A549 (cell line): ENCODE measurements at places on chromosomes 1 and 21.

GRCh38 chr1:202562444-202563060, 147.7 kb downstream of the SYT2 start:
- DNase-seq = no peak

DNA sequence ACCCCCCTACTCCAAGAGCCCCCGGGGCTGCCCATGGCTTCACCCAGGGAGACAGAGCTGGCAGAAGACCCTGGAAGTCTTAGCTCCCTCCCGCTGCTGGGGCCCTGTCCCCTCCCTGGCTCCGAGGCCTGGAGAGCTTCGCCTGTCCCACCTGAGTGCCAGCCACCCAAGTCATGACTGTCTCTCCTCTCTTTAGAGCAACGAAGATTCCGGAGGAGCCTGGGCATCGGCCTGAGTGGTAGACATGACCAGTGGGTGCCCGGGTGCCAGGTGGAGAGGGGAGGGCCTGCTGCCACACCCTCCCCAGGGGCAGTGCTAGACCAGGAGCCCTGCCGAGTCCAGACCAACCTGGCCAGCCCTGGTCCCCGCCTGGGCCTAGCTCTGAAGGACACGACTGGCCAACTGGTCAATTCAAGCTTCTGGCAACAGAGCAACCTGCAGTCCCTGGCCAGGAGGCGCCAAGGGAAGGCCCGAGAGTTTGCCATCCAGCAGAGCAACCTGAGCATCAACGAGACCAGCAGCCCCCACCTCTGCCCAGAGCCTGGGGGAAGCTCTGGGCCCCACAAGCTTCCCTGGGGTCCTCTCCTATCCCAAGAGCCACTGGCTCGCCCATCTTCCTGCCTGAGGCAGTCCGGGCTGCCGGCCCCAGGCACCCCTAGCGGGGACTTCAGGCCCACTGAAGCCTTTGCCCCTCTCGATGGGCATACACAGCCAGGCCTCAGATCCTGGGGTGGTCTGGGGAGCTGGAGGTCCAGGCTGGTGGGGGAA, 3.9 kb downstream of the C1orf167 start:
- DNase-seq = no peak

- DNase-seq = no peak
Observed at GRCh38 chr1:231634323-231635013, 7.9 kb downstream of the DISC1 start.

DNA sequence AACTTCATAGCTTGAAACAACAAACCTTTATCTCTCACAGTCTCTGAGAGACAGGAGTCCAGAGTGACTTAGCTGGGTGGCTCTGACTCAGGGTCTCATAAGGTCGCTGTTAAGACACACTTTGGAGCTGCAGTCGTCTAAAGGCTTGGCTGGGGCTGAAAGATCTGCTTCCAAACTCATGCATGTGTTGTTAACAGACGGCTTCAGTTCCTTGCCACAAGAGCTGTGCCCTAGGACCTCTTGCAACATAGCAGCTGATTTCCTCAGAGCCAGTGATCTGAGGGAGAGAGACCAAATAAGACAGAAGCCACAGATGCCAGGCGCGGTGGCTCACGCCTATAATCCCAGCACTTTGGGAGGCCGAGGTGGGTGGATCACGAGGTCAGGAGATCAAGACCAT, 176.8 kb downstream of the DISC1 start:
- DNase-seq = no peak

DNA sequence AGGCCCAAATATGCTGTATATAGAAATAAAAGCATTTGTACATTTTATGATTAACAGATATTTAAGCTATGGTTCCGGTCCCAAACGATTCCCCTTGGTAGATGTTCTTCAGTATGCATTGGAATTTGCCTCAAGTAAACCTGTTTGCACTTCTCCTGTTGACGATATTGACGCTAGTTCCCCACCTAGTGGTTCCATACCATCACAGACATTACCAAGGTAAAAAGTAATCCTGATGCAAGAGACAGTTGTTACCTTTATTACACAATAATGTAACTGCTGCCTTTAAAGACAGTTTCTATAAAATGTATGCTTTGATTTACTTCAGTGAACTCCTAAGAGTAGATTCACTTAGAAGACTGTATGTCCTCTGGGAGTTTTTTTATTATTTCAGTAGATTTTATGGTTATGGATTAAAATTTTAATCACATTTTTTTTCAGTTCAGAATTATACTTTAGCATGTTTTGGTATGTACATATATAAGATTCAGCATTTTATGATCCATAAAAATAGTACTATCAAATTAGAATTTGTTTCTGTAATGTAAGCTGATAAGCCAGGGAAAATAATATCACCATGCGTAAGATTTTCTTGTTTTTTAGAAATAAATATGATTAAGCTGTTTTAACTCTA, 96.5 kb downstream of the USP25 start:
- DNase-seq = peak; percentile 73

- DNase-seq = no peak
Observed at GRCh38 chr1:93257889-93258288, 77.4 kb downstream of the CCDC18 start.

GRCh38 chr21:25457411-25457810, 149.9 kb downstream of the MRPL39 start:
- DNase-seq = no peak

DNA sequence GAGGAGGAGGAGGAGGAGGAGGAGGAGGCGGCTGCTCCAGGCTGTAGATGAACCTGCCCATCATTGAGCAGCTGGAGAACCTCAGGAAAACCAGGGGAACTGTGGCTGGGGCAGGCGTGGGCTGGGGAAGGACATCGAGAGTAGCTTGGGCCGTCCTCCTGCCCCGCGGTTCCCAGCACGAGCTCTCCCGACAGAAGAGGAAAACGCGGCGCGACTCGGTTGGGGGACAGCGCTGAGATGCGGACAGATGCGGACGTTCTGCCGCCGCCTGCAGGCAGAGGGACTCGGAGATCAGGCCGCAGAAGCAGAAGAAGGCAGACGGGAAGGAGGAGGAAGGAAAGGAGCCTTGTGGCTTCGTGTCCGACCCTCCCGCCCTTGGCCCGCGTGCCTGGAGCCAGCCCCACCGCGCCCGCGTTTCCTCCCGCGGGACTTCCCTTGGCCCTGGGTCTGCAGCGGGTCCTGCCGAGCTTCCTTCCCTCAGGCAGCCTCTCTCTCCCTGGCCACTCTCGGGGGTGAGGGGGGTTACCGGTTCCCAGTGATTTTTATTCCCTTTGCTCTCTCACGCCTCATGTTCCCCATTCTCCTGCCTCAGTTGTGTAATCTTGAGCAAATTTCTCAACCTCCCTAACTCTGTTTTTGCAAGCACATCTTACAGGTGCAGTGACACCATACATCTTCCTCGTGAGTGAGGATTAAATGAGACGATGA, 1.7 kb upstream of the TNFRSF9 start:
- no peak for DNase-seq

DNA sequence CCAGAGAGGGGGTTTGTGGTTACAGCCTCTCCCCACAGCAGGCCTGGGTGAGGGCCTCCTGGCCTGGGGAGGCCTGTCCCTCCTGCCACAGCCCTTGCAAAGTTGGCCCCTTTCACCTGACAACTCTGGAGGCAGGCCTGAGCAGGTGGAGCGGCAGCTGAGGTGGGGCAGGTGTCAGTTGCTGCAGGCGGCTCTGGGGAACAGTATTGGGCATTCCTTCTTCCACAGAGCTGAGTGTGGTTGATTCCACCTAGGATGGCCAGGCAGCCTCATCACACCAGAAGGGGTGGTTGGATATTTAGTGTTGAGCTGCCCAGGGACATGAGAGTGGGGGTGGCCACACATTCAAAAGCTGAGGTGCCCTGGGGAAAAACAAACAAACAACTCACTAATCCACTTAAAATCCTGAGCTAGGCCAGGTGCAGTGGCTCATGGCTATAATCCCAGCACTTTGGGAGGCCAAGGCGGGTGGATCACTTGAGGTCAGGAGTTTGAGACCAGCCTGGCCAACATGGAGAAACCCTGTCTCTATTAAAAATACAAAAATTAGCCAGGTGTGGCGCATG, 31.1 kb downstream of the PIGP start:
- DNase-seq = no peak

- no peak for DNase-seq
Observed at GRCh38 chr1:55585402-55585792, 370.2 kb upstream of the USP24 start.

GRCh38 chr1:109625601-109626560, 6.2 kb downstream of the AMPD2 start:
- no peak for DNase-seq

DNA sequence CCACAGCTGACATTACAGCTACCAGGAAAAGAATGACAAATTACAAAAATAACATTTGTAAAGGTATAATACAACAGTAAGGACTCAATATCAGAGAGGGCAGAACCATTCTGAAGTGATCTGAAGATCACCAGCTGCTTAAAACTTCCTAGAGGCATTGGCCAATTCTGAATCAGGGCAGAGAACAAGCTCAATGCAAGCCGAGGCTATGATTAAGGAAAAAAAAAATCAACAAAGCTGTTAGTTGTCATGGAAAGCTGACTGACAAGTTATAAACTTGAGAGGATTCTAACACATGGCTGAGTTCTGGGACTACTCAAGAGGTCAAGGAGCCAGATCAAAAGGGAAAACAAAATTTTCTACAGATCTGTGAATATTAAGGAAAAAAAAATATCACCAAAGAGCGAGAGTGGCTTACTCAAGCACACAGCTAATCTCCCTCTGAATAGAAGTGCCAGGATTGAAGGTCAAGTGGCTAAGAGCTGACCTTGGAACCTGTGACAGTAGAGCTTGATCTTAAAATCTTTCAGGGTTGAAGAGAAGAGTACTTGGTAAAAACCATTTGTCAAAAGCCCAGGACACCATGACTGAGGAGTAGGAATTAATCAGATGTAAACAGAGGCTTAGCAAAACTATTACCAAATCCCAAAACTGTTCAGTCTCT, 383.4 kb downstream of the USP25 start:
- no peak for DNase-seq

GRCh38 chr1:81758181-81758580, 42.6 kb upstream of the ADGRL2 start:
- DNase-seq = no peak

DNA sequence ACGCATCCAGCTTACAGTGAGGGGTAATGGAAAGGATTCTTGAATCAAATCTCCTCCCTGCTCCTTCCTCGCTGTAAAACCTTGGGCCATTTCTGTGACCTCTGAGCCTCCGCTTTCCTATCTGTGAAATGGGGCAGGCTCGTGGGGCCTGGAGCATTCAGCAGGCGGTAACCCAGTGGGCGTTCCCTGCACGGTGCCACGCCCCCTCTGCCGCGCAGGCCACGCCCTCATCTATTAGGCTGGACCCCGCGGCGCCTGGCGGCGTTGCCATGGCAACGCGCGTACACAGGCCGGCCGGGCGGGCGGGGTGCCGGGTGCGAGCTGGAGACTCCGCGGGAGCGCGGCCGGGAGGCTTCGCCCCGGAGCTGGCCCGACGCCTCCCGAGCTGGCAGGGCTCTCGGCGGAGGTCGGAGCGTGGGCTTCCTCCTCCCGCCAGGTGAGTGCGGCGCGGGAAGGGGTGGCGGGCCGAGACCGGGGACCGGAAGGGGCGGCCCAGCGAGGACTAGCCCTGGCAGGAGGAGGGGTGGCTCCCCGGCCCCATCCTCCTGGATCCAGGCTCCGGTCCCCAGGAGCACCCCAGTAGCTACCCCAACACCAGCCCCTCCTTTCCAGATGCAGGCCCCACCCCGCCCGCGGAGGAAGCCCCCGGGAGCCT, at the start of gene FHAD1:
Gene FHAD1, plus strand, starts transcription at position 264 of the 655 bp plus-strand sequence. CDS start 4,562 bp downstream, outside the sequence.
- DNase-seq = peak; percentile 59

DNA sequence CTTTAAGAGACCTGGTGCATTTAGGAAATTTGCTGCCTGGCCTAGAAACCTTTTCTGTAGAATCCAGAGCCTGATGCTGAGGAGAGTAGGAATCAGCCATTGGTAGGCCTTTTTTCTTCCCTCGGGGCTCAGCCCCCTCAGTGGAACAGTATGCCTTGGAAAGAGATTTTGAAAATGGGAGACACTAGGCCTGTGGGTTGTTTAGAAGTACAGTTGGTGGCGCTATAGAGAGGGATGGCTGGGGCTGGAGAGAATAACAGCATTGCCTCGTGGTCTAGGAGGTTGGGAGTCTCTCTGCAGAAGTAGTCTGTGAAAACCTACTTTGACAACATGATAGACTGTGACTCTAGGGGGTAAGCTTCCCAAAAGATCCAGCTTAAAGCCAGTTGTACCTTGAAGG, 8.2 kb downstream of the KIF2C start:
- DNase-seq = no peak

- DNase-seq = no peak
Observed at GRCh38 chr1:51345300-51345687, 14.9 kb upstream of the TTC39A start.

GRCh38 chr1:1847890-1848289, 43.0 kb downstream of the GNB1 start:
- no peak for DNase-seq

GRCh38 chr1:224502459-224503160, 68.0 kb upstream of the WDR26 start:
- DNase-seq = no peak

GRCh38 chr21:37878946-37879660, 37.2 kb downstream of the KCNJ6 start:
- peak; percentile 28 for DNase-seq

DNA sequence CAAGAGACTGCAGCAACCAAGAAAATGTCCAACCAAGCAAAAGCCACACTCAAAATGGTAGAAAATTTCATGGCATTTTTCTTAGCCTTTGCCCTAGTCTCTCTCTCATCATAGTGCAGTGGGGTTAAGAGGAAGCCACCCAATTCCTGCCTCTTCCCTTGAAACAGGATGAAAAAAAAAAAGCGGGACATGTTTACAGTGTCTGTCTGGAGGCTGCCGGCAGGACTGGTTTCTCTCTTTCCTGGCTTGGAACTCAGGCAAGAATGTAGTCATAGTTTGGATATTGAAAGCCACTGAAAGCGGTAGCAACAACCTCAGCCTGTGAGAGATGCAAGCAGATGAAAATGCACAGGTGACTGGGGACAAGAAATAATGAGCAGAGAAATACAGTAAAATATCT, 13.3 kb upstream of the TNFSF18 start:
- no peak for DNase-seq

GRCh38 chr1:43321331-43321891, 16.2 kb upstream of the MPL start:
- no peak for DNase-seq

DNA sequence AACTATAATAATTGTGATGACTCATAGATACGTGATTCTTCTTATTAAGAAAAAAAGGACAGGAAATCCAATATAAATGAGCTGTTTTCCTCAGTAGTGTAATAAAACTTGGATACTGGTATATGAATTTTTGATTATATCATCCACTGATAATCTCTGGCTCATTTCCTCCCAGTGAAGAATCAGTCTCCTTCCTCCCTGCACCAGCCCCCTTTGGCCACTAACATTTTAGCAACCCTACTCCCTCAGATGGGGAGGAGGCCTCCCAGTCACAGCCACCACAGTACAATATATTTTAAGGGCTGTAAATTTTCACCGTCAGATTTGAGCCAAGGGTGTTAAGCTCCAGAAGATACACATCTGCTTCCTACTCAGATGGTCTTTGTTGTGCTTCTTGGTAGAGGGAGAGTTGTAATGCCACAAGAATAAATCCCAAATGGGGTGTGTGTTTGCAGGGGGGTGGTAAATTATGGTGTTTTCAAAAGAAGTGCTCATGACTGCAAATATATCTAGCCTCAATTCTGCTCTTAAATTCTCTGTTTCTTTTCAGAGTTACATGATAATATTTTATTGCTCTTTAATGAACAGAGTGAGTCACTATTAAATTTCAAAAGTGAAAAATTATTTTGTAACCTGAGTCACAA, 153.5 kb downstream of the HLX start:
- no peak for DNase-seq
